ENCODE measurements at places on chromosomes 13 and 19.

DNA sequence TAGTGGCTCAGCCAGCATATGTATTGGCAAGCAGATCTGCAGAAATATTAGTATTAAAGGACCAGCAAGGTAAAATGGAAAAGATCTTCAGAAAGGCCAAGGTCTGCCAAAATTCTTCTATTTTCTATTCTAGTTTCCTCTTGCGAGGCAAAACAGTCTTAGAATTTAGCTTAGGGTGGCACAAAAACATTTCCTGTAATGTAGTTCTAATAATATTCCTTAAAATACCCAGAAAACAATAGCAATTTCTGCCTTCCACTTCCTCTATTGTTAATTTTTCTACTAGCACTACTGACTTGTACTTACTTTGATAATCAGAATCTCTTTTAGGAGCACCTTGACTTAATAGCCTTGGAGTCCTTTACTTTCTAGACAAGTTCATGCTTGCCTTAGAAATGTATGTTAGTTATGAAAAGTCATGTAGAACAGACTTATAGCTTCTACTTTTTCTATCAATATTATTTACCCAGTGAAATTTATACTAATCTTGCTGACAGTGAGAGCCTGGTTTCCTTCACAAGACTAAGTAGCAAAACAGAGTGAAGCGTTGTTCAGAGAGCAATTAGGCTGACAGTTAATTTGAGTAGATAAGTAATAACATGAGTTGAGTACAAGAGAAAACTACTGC, 23.9 kb upstream of the LPAR6 start:
- DNase-seq: no peak

DNA sequence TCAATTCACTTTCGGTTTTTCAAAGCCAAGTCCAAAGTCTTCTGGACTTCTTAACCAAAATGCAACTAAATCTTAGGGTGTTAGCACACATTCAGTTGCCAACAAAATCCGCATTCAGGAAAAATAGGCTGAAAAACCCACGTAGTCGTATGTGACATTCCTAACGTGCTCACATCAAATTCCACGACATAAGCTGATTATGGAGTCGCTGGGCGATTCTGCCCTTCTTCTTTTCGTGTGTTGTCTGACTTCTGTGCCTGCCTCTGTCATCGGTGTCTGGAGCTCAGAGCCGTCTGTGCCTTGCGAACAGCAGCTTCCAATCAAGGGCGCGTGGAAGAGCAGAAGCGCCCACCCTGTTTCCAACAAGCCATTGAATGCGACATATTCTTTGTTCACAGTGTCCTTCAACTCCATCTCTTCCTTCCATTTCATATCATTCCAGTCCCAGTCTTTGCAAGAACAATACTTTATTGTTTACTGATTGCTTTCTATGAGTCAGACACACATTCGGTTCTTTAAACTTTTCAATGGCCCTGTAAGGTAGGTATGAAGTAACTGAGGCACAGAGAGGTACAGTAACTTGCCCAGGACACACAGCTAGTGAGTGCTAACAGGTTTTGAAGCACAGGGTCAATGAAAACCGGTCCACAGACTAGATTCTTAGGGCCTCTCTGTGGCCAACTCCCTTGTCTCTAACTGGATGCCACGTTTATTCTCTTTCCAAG, 8.2 kb upstream of the ZNF507 start:
- DNase-seq: no peak

DNA sequence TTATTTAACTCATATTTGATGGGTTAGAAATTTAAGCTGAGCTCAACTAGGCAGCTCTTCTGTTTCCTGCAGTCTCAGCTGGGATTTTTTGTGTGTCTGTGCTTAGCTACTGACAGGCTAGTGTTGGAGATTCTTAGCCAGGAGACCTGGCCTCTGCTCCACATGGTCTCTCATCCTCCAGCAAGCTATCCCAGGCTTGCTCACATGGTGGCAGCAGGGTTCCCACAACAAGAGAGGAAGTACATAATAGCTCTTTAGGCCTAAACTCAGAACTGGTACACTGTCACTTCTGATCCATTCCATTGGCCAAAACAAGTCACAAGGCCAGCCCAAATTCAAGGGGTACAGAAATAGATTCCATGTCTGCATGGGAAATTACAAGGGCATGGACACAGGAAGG, 406.2 kb downstream of the SUCLA2 start:
- DNase-seq: no peak

- DNase-seq: no peak
Observed at GRCh38 chr13:111372651-111373425, 52.4 kb downstream of the TEX29 start.
